ENCODE measurements at places on chromosomes 13 and 19.
A peak's percentile ranks its signal among the peaks of the same experiment; 100 is the strongest.

DNA sequence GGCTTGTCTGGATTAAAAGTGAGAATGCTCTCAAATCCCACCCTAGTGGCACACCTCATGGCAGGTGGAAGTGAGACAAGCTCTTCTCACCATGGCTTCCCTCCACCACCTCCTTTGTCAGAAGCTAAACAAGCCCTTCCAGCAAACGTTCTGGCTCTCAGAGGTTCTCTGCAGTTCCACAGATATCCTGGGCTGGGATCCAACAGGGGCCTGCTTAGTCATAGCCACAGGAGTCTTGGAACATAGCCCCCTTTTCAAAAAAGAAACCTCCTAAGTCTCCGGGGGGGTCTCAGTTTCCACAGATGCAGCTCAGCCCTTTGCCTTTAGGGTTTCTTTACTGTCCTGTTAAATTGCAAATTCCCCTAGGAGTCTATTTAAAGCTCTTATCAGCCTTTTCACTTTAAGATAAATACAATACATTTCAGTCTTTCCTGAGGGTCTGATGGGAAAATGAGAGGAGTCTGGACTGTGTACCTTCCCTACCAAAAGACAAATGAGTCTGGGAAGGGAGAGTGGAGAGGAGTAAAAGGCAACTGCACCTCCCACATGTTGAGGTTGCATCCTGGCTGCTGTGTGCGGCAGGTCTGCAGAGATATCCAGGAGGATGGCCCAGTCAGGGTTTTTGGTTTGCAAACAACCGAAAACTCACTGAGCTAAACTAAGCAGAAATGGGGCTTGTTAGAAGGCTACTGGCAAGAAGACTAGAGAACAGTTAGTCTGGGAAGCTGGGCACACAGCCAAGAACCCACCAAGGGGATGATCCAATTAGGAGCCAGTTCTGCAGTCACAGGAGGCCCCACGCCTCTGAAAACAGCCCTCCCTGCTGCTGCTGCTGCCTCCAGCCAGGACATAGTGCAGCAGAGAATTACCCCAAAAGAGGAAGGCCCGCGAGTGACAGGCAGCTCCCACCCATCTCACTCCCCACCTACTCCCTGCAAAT lies 41.4 kb upstream of the SERP2 start:
- DNase-seq = peak; percentile 84

- no peak for DNase-seq
Measured at GRCh38 chr13:43157796-43158195, 134.4 kb downstream of the DNAJC15 start.

DNA sequence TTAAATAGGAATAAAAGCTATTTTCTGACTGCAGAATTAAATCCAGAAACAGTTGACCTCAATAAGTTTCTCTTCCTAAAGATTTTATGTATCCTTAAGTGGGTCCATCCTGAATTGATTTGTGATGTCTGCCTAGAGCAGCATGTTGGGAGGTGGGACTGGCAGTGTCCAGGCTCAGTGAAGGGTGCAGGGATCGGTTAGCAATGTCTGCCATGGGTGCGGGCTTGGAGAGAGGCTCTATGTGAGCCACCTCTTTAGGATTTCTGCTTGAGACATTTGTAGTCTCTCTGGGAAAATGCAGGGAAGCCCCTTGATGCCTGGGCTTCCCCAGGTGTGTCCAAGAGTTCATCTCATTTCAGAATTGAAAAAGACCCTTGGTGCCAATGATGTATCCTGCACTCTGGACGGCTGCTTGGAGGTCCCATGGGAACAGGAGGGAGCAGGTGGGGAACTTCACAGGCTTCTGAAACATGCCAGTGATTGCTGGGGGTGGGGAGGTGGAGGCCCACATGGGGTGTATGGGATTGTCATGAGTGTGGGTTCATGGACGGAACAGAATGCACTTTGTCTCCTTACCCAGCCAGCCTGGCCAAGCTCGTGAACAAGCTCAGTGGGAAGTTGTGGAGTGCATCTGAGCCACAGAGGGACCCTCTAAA lies 6.2 kb upstream of the COLGALT1 start:
- DNase-seq = no peak

- no peak for DNase-seq
Measured at GRCh38 chr19:40304306-40304705, 19.2 kb upstream of the AKT2 start.

DNA sequence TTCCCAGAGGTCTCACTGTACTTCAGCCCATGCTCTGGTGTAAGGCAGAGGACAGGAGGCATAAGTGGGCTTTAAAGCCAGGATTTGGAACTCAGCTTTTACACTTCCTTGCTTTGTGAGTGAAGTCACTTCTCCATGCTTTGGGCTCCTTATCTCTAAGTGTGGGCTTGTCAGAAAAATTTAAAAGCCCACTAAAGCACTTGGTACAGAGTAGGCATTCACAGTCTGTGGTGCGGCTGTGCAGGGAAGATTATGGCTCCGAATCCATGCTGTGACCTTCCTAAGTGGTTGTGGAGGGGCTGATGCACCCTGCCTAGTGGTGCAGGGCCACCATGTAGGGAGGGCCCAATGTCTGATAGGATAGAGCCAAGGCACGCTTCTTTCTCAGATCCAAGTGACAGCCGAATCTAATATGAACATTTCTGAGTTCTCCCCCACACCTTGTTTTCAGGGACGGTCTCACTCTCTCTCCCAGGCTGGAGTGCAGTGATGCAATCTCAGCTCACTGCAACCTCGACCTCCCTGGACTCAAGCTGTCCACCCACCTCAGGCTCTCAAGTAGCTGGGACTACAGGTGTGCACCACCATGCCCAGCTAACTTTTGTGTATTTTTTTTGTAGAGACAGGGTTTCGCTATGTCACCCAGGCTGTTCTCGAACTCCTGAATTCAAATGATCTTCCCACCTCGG lies 6.9 kb downstream of the TIMM29 start:
- no peak for DNase-seq

DNA sequence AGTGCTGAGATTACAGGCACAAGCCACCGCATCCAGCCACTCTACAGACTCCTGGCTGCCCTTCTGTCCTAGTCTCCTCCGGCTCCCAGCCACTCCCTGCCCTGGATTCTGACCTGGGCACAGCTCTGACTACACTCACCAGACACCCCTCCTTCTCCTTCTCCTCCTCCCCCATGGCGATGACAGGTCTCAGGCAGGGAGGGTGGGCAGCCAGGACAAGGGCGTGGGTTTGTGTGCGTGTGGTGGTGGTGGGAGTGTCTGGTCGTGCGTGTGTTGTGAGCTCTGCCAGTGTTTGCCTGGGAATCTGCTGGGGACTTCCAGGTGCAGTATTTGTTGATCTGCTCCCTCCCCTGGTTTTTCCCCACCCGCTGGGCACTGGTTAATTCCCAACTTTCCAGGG lies 3.0 kb upstream of the NCCRP1 start:
- DNase-seq = peak; percentile 31

- no peak for DNase-seq
Measured at GRCh38 chr13:73656863-73657262, 477.3 kb downstream of the KLF12 start.

DNA sequence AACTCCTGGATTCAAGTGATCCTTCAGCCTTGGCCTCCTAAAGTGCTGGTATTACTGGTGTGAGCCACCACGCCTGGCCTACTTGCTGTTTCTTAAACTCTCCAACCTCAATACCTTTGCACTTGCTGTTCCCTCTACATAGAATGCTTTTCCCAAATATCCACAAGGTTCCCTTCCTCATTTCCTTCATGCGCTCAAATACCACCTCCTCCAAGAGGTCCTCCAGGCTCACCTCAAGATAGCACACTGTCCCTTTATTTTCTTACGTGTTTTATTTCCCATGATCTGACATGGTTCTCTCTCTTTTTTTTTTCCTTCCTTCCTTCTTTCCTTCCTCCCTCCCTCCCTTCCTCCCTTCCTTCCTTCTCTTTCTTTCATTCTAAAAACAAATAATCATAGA lies 13.5 kb downstream of the RDH8 start:
- no peak for DNase-seq

- DNase-seq = no peak
Measured at GRCh38 chr19:29259867-29260281, 46.9 kb upstream of the UQCRFS1 start.

GRCh38 chr19:29487432-29487831 lies 38.4 kb upstream of the VSTM2B start:
- DNase-seq = no peak

DNA sequence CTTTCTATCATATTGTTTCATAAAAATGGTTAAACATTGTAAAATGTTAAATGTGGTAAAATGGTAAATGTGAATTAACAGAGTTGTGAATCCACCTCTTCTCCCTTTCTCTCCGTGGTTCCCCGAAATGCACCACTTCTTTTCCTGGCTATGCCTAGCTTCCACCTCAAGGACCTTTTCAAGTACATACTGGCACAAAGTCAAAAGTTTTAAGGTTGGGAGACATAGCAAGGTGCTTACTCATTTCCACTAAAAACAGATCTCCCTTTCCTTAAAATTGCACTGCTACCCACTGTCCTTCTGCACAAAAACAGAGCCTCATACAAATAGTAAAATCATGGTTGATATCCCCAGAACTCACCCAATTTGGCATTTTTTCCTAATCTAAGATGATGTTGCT lies 558.2 kb downstream of the SLITRK6 start:
- peak; percentile 35 for DNase-seq

DNA sequence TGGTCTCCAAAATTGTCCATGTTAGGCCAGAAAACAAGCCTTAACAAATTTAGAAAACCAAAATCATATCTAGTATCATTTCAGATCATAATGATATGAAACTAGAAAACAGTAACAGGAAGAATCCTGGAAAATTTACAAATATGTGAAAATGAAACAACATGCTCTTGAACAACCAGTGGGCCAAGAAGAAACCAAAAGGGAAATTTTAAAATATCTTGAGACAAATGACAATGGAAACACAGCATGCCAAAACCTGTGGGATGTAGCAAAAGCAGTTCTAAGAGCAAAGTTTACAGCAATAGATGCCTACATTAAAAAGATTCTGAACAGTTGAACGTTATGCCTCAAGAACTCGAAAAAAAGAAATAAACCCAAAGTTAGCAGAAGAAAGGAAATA lies 32.6 kb downstream of the VWA8 start:
- DNase-seq = no peak

GRCh38 chr19:21765151-21765550 lies 2.2 kb downstream of the ZNF100 start:
- DNase-seq = no peak

DNA sequence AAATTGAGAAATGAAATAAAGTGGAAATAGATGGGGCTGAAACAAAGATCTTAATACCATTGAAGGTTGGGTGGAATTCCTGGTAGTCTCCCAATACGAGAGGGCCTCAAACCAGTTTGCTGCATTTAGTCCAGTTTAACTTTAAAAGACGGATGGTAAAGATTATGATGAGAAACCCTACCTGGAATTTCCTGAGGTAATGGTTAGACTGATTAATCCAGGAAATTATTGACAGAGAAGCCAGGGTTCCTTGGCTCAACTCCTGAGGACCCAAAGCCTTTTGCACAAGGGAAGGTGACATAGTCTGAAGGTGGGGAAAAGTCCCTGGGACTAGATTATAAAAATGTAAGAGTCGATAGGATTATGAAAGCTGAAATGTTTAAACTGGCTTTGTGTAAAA lies 133.2 kb upstream of the SLITRK5 start:
- no peak for DNase-seq

Measured in Daoy (cell line).